ENCODE measurements at places on chromosomes 12 and 14. TPM values are rescaled to one million over a fixed set of nuclear protein-coding genes. Genes with fewer than 3 reads are reported as not detected.
A peak's percentile ranks its signal among the peaks of the same experiment; 100 is the strongest.

DNA sequence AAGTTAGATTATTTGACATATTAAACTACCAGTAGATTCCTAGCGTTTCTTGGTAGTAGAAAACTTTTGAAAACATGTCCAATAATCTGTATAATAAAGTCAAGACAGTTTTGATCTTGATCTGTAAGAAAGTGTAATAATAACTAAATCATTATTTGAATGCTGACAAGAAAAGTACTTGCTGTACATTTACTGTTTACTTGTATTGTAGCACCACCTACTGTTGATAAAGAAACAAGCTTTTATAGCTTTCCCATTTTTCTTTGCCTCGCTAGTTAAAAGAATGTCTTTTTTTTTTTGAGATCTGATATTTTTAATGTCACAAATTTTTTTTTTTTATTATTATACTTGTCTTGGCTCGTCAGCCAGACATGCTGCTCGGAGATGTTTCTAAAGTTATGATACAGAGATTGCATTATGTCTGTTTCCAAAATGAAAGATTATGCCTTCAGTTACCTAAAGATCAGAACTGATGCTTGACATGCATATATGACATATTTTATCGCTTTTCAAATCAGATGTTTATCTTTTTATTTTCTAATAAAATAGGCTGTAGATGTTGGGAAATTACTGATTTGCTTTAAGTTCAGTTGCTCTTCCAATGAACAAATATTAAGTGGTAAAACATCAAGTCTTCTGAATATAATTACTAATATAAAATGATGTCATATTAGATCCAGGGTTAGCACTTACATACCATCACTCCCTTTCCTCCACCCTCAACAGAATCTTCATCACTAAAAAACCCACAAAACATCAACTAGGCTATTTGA lies 140.5 kb downstream of the AKAP6 start:
- no peak for DNase-seq

DNA sequence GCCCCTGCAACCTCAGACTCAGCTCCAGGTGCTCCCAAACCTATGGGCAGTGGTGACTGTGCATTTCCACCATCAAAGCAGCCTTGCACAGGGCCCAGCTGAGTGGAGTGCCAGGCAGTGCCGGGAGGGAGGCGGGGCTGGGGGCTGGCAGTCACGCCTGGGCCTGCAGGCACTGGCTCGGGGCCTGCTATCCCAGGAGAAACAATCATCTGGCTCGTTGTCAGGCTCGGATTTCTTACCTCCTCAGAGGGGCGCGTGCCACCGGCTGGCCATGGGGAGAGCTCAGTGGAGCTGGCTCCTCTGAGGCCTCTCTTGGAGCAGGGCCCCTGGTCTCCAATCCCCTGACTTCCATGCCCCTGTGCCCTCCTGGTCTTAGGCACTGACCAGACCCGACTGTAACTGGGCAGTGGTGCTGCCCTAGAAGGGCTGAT lies 20.2 kb upstream of the PPP1R13B start:
- DNase-seq: no peak

GRCh38 chr12:112595410-112595809 lies 176.7 kb downstream of the PTPN11 start:
- no peak for DNase-seq

DNA sequence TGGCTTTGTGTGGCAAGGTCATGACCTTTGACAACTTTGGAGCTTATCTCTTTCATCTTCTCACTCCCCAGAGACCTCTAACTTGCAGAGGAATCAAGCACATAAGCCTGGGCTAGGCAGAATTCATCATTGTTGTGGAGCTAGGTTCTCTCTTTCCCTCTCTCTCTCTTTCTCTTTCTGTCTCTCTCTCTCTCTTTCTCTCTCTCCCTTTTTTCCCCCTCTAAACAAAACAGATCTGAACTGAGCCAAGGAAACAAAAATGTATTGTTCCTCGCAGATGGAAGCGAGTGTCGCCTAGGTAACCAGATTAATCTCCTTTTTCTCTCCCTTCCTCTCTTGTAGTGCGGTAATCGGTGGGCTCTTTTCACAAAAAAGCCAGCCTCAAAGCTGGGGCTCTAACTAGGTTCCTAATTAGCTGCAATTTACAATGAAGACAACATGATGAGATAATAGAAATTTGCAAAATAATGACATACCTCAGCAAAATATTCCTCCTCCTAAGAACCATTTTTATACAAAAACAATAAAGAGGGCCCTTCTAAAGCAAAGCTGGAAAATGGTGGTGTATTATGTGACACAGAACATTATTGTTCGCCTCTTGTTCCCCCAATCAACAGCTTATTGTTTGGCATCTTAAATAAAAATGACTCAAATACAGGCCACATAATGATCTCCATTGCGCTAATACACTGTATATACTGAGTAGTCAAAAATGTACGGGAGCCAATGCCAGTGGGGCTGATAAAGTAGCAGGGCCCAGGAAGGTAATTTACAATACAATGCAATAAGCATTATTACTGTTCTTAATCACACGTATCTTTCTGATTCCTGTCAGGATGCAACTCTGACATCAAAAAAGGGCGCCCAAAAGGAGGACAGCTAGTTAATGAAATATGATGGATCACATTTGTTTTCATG lies 65.7 kb upstream of the SOX5 start:
- DNase-seq: no peak

GRCh38 chr12:121955258-121956237 lies 37.2 kb downstream of the CFAP251 start:
- DNase-seq: no peak

DNA sequence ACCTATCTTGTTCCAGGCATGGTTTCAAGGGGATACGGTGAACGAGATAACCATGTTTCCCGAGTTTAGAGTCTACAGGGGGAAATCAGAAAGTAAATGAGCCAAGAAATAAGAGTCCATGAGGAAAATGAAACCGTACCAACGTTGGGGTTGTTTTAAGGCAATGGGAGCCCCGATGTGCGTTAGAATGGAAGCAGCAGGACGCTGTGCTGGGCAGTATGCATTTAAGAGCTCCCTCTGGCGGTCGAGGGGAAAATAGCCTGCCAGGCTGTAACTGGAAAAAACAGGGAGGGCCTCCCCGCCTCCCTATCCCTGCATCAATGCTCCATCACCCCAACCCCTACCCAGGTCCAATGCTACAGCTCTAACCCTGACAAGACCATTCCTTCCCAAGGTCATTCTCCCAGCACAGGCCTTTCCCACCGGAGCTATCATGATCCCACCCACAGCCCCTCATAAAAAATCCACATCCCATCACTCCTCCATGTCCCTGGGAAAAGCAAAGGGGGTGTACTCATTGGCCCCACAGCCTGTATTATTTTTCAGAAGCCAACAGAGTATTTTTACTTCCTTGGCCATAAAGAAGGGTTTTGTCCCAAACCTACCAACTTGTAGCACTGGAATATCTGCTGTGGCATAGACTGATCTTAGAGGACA lies 226.3 kb upstream of the NOS1 start:
- DNase-seq: peak; percentile 43

DNA sequence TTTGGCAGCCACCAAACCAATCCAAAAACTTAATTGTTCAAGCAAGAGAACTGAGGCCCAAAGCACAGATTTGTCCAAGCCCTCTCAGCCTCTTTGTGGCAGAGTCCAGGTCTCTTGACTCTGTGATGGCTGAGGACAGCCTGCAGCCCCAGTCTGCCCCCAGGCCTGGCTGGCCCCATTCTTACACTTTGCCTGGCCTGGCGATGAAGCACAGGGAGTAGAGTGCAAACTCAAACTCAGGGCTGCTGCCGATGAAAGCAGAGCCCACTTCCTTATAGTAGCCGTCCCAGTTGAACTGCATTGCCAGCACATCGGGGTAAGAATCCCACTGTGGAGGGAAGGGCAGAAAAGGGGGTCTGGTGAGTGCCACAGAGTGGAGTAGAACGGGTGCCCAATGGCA lies 5.6 kb upstream of the RPAP3 start:
- DNase-seq: no peak

DNA sequence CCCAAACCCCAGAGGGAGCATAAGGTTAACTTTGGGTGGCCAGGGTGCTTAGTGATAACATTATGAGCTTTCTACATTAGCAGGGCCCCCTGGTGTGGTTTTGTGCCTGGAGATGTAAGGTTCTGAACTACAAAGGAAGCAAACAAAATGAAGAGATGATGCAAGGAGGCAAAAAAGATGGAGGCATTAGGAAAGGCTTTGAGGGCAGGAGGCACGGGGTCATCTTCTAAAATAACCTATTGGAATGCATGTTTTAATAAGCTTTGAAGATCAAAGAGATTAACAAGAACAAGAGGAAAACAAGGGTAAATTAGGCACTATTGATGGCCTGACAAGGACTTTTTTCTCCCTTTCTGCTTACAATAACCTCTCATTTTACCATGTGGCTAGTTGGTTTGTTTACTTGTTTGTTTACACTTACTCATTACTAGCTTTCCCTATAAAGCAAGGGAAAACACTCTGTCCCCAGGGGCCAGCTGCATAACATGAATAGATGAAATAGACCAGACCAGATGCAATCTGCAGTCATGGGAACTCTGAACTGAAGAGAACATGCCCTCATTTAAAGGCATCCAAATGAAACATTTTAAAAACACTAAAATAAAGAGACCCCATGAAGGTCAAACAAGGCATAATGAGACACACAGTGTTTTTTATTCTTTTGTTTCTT lies 390.3 kb downstream of the DIO2 start:
- DNase-seq: no peak

GRCh38 chr12:42689699-42690098 lies 100.2 kb upstream of the PRICKLE1 start:
- DNase-seq: no peak

DNA sequence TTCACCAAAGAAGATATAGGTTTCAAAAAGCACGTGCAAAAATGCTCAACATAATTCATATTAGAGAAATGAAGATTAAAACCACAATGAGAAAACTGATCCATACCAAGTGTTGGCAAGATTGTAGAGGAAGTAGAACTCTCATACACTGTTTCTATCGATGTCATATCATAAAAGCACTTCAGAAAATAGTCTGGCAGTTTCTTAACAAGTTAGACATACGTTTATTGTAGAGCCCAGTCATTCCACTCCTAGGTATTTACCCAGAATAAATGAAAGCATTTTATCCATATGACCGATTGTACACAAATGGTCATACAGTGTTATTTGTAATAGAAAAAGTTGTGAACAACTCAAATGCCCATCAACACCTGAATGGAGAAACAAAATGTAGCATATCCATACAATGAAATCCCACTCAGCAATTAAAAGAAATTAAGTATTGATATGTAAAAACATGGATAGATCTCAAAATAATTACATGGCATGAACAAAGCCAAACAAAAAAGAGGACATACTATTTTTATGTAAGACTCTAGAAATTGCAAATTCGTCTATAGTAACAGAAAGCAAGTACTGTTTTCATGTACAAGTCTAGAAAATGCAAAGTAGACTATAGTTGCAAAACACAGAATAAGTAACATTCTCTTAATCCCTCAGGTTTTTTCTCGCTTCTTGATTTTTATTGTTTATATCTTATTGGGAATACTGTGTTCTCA lies 41.0 kb downstream of the USP15 start:
- no peak for DNase-seq

DNA sequence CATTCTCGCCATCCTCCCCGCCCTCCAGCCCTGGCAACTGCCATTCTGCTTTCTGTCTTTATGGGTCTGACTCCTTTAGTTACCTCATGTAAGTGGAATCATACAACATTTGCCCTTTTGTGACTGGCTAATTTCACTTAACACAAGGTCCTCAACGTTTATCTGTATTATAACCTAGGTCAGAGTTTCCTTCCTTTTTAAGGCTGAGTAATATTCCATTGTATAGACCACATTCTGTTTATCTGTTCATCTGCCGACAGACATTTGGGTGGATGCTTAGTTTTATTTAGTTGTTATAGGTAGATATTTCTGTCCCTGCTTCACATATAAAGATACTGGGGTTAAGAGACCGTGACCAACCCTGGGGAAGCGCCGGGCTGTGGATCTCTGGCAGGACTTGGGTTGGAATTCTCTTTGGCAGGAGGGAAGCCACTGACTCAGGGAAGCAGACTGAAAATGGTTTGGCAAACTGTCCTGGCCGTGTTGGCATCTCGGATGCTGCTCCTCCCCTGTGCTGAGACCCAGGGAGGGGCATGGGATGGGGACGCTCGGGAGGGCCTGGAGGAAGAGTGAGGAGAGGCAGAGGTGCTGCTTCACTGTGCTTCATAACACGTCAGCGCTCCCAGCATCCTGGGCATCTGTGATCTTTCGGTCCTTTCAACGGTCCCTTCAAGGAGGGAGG lies 38.9 kb downstream of the TEAD4 start:
- no peak for DNase-seq

TPH2 gene
- not detected for total RNA-seq

SLC39A2 gene
- total RNA-seq: 0.25 TPM

FOXN4 gene
- total RNA-seq: not detected

PPP4R4 gene
- 3.0 TPM for total RNA-seq

AQP5 gene
- not detected for total RNA-seq

OR6C2 gene
- total RNA-seq: not detected

CFAP251 gene
- total RNA-seq: 0.30 TPM

PALS1 gene
- total RNA-seq: 7.1 TPM

All from activated CD4-positive, alpha-beta T cell treated with anti-CD3 and anti-CD28 coated beads, Interleukin-2, amount 10 ng/mL, durations not matched to agents 7 days and 5 days (primary cell).